Neural progenitor cell (in vitro differentiated cells): ENCODE measurements at places on chromosomes 4 and X. TPM values are rescaled to one million over a fixed set of nuclear protein-coding genes. Genes with fewer than 3 reads are reported as not detected.

Gene OTC
- not detected in 2 replicates for total RNA-seq

Gene HEPH
- total RNA-seq = 112 and 168 TPM in 2 replicates

Gene GABRQ
- 0.90 and 1.5 TPM in 2 replicates for total RNA-seq

Gene WDR17
- 4.7 and 9.1 TPM in 2 replicates for total RNA-seq

Gene CCNA2
- 197 and 254 TPM in 2 replicates for total RNA-seq

Gene GLRA3
- not detected in 2 replicates for total RNA-seq

Gene STK26
- total RNA-seq = 115 and 182 TPM in 2 replicates

Gene GPR50
- total RNA-seq = 0.47 and 2.2 TPM in 2 replicates

Gene CCDC149
- 3.4 and 5.0 TPM in 2 replicates for total RNA-seq
